Glomerular endothelial cell (primary cell): ENCODE measurements at places on chromosomes 2 and 18.
A peak's percentile ranks its signal among the peaks of the same experiment; 100 is the strongest.

GRCh38 chr18:11398625-11399024, 210.8 kb upstream of the SLC35G4 start:
- DNase-seq = no peak

GRCh38 chr2:231371430-231372054, 24.0 kb upstream of the B3GNT7 start:
- DNase-seq = no peak

- no peak for DNase-seq
These were observed 119.3 kb downstream of the GLI2 start for GRCh38 chr2:120854766-120855530.

GRCh38 chr2:85066874-85067351, 66.3 kb upstream of the TCF7L1 start:
- peak; percentile 66 for DNase-seq

- no peak for DNase-seq
These were observed 84.9 kb downstream of the ICOS start for GRCh38 chr2:204021290-204022081.

GRCh38 chr2:23915327-23915726, 11.6 kb downstream of the ATAD2B start:
- DNase-seq = no peak

- no peak for DNase-seq
These were observed 102.0 kb downstream of the SH3RF3 start for GRCh38 chr2:109230941-109231420.

GRCh38 chr2:239563561-239563960, 162.7 kb upstream of the HDAC4 start:
- DNase-seq = no peak

DNA sequence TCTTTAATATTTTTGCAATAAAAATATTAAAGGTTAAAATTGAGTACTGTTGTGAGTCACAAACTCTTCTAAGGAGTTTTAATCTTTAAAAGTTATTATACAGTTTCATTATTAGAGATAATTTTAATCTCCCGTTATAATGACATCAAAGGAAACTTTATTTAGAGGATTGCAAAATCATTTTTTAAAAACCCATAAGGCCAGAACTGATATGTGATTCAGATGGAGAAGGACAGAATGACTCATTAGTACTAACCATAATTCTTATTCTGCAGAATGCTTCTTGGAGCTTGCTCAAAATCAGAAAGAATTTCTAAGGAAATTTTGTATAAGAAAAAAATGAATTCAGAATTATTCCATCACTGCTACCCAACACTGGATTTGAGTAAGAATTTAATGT, 12.5 kb upstream of the HNRNPLL start:
- no peak for DNase-seq

- no peak for DNase-seq
These were observed 9.3 kb upstream of the RNU4ATAC start for GRCh38 chr2:121521359-121521758.

DNA sequence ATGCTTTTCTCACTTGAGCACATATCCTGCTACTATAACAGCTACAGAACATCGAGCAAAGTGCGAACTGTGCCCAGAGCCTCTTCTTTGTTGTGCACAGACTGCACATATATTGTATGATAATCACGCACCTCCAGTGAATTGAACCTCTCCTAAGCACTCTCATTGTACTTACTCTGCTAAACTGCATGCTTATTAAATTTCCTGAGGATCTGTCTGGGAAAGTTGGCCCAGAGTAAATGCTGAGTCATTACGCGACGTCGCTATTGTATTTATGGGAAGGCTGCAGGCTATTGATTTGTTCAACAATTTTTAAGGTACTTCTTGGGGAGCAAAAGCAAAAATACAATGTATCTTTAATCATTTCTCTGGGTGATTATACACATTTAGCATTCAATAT, 399.6 kb upstream of the DSEL start:
- no peak for DNase-seq

- no peak for DNase-seq
These were observed 1083.2 kb downstream of the SOCS6 start for GRCh38 chr18:71371951-71372605.

DNA sequence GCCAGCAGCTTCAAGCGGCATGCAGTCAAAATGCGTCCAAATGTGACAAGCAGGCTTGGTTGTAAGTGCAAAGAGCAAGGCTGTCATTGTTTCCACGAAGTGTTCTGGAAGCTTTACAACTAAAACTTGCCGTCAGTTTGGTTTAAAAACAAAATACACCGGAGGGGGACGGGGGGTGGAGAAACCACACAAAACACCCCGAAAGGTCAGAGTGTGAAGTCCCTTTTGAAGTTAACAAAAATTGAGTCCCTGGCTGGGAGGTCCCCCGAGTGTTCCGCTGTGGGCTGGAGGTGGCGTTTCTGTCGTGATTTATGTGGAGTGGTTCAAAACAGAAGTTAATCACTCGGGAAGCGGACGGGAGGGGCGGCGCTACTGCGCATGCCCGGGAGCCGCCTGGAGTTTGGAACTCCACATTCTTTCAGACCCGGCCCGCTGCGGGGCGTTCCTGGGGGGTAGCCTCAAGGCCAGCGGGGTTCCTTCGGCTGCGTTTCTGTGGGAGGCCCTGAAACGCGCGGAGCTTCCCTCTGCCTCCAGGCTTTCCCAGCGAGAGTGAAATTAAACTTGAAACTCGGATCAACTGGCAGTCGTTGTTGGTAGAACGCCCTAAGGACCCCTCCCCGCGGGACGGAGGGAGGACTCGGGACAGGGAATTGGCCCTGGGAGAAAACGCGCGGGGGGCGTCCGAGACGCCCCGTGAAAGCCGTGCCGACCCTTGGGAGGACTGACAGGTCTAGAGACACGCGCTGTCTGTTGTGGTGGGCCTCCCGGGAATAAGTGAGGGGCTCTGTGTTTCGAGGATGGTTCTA, 1.4 kb downstream of the TGIF1 start:
- DNase-seq = no peak

DNA sequence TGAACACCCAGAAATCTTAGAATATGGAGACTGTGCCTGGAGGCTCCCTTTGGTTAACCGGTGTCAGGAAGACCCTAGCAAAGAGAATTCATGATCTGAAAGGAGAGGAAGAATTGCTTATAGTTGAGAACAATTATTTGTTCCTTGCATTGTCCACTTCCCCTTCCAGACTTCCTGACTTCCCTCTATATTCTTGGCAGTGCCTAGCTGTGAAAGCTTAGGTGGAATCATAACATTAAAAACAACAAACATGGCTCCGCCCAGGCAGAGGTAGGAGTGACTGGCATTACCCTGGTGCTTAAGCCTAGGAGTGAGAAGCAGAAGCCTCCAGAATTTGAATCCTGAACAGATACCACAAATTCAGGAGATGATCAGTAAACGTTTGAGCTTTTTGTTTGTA, 1.9 kb downstream of the TTL start:
- DNase-seq = no peak

GRCh38 chr2:222434204-222434603, 9.9 kb downstream of the SGPP2 start:
- DNase-seq = no peak

DNA sequence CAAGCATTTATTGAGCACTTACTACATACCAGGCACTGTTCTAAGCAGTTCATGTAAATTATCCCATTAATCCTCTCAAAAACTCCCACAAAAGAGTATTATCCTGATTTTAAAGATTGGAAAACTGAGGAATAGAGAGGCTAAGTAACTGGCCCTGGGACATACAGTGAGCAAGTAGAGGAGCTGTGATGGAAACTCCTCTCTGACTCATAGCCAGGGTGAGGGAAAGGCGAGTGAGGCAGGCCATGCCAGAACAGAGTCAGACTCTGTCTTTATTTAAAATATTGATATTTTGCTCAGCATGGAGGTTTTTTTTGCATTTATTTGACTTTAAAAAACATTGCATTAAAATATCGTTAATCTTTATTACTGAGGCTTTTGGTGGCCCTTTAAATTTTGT, 208.0 kb downstream of the LOXHD1 start:
- DNase-seq = no peak

GRCh38 chr18:75159238-75159518, 49.8 kb downstream of the PTGR3 start:
- no peak for DNase-seq

- DNase-seq = no peak
These were observed 307.1 kb downstream of the OSR1 start for GRCh38 chr2:19051203-19051831.

GRCh38 chr2:46269544-46270273, 27.5 kb upstream of the EPAS1 start:
- DNase-seq = no peak

- no peak for DNase-seq
These were observed 7.6 kb downstream of the PLEKHM3 start for GRCh38 chr2:208017721-208018120.
